ENCODE measurements at places on chromosomes 5 and 9.

- H3K27ac ChIP-seq, result no peak overlapping the region
- peaks cover 60% of the 10 kb centered on the region for H3K36me3 ChIP-seq
- no peaks in the 10 kb centered on the region for H3K27me3 ChIP-seq
- H3K4me3 ChIP-seq, result no peak overlapping the region
- no peak for DNase-seq
Measured at GRCh38 chr5:58450811-58451629, 8.9 kb downstream of the PLK2 start.

GRCh38 chr9:126222363-126222834 is 104.2 kb upstream of the MVB12B start:
- peaks cover 37% of the 10 kb centered on the region for H3K27me3 ChIP-seq
- H3K4me1 ChIP-seq, result peaks cover 42% of the 10 kb centered on the region
- H3K4me3 ChIP-seq, result no peak overlapping the region

- no peak overlapping the region for H3K27ac ChIP-seq
- DNase-seq, result no peak
- H3K36me3 ChIP-seq, result no peaks in the 10 kb centered on the region
Measured at GRCh38 chr9:104287253-104287878, 193.3 kb downstream of the SMC2 start.

DNA sequence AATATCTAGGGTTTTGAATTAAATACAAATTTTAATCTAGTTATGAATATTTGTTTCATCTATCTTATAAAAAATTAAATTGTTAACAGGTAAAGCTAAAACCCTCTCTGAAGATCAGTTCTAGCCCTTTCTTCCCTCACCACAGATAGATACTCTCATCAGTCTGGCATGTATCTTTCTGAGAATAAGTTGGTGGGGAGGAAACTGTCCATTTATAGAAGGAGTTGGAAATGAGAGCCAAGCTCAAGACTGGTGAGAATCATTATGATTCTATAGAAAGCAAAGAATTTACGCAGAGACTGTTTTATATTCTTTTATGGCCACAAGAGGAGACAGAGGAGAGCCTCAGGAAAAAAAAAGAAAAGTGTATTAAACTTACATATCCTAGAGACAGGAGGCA is 59.0 kb downstream of the STARD4 start:
- H3K27me3 ChIP-seq, result peaks cover 6% of the 10 kb centered on the region
- H3K27ac ChIP-seq, result no peak overlapping the region
- H3K4me3 ChIP-seq, result no peak overlapping the region
- H3K36me3 ChIP-seq, result no peaks in the 10 kb centered on the region
- H3K4me1 ChIP-seq, result no peaks in the 10 kb centered on the region
- DNase-seq, result no peak

GRCh38 chr5:84014966-84015365 is 294.3 kb upstream of the HAPLN1 start:
- H3K27ac ChIP-seq, result no peak overlapping the region
- peaks cover 23% of the 10 kb centered on the region for H3K4me1 ChIP-seq
- no peaks in the 10 kb centered on the region for H3K27me3 ChIP-seq
- H3K4me3 ChIP-seq, result no peak overlapping the region
- DNase-seq, result no peak

GRCh38 chr9:134885001-134885678 is 4.5 kb downstream of the FCN2 start:
- no peak overlapping the region for H3K4me3 ChIP-seq
- H3K36me3 ChIP-seq, result no peaks in the 10 kb centered on the region
- DNase-seq, result no peak
- H3K4me1 ChIP-seq, result peaks cover 7% of the 10 kb centered on the region

DNA sequence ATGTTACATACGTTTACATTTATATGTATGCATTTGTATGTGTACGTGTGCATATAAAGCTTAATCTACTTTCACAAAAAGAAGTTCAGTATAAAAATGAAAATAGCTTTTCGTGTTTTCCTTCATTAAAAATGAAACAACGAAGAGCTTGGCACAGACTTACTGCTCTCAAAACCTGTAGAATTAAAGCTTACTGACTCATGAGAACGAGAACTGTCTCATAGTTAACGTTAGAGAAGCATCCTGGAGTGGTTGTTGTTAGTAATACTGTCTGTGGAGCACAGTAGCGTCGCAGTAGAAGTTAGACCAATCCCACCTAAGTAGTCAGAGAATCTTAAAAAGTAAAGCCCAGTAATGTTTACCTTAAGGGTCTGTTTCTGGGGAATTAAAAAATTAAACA is 1.3 kb downstream of the MAT2B start:
- H3K36me3 ChIP-seq, result peaks cover 33% of the 10 kb centered on the region
- peaks cover 46% of the 10 kb centered on the region for H3K4me1 ChIP-seq
- H3K27ac ChIP-seq, result peak overlapping the region; percentile 99

DNA sequence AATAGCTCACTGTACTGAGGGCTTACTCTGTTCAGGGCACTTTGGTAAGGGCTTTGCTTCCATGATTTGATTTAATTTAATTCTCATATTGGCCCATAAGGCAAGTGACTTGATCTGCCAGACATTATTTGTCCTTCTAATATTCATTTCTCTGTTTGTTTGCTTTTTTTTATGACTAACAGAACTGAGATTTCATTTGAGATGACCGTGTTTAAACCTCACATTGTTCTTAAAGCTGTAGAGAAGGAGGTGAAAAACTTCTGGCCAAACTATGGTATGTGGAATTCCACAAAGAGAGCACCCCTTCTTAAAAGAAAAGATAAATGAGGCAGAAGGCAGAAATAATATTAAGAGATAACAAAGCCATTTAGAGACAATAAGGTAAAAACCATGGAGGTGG is 775.6 kb upstream of the ACO1 start:
- no peak overlapping the region for H3K27ac ChIP-seq
- H3K36me3 ChIP-seq, result no peaks in the 10 kb centered on the region
- no peaks in the 10 kb centered on the region for H3K27me3 ChIP-seq
- H3K4me1 ChIP-seq, result no peaks in the 10 kb centered on the region

GRCh38 chr9:129009584-129010141 is 18.5 kb downstream of the SH3GLB2 start:
- peaks cover 26% of the 10 kb centered on the region for H3K4me1 ChIP-seq
- H3K27me3 ChIP-seq, result peaks cover 2% of the 10 kb centered on the region
- no peak for DNase-seq
- no peak overlapping the region for H3K27ac ChIP-seq
- no peak overlapping the region for H3K4me3 ChIP-seq

GRCh38 chr9:136345281-136346156 is 18.0 kb downstream of the DNLZ start:
- no peak overlapping the region for H3K27ac ChIP-seq
- DNase-seq, result peak; percentile 74
- no peaks in the 10 kb centered on the region for H3K27me3 ChIP-seq
- no peaks in the 10 kb centered on the region for H3K36me3 ChIP-seq

- no peak overlapping the region for H3K4me3 ChIP-seq
- H3K27me3 ChIP-seq, result peaks cover 9% of the 10 kb centered on the region
- H3K4me1 ChIP-seq, result peaks cover 53% of the 10 kb centered on the region
Measured at GRCh38 chr9:133562611-133563290, 28.2 kb downstream of the ADAMTSL2 start.

- peaks cover 18% of the 10 kb centered on the region for H3K4me1 ChIP-seq
- peak; percentile 26 for DNase-seq
- H3K4me3 ChIP-seq, result no peak overlapping the region
- no peaks in the 10 kb centered on the region for H3K36me3 ChIP-seq
- H3K27ac ChIP-seq, result no peak overlapping the region
- peaks cover 27% of the 10 kb centered on the region for H3K27me3 ChIP-seq
Measured at GRCh38 chr9:38284588-38285051, 107.9 kb upstream of the ALDH1B1 start.

DNA sequence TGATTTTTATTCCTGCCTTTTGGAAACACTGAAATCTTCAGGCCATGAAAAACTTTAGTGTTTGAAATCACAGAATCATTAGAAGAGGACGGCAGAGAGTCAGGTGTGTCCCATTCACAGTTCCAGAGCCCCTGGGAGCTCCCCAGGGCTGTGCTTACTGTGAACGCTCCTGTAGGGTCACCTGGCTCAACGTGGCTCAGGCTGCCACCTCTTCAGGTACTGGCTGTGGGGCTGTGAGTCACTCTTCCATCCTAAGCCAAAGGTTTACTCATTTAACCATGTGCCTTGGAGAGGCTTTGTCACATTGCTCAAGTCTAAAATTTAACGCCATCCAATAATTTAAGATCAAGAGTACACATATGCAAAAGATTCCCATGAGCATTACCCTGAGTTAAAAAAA is 50.2 kb upstream of the FSTL4 start:
- H3K27me3 ChIP-seq, result peaks cover 21% of the 10 kb centered on the region
- no peak overlapping the region for H3K27ac ChIP-seq
- H3K4me3 ChIP-seq, result no peak overlapping the region
- peaks cover 4% of the 10 kb centered on the region for H3K4me1 ChIP-seq
- no peak for DNase-seq

GRCh38 chr9:116190637-116191396 is 37.2 kb downstream of the PAPPA start:
- H3K27me3 ChIP-seq, result peaks cover 3% of the 10 kb centered on the region
- H3K36me3 ChIP-seq, result no peaks in the 10 kb centered on the region
- H3K27ac ChIP-seq, result no peak overlapping the region
- no peak overlapping the region for H3K4me3 ChIP-seq
- no peaks in the 10 kb centered on the region for H3K4me1 ChIP-seq
- no peak for DNase-seq

DNA sequence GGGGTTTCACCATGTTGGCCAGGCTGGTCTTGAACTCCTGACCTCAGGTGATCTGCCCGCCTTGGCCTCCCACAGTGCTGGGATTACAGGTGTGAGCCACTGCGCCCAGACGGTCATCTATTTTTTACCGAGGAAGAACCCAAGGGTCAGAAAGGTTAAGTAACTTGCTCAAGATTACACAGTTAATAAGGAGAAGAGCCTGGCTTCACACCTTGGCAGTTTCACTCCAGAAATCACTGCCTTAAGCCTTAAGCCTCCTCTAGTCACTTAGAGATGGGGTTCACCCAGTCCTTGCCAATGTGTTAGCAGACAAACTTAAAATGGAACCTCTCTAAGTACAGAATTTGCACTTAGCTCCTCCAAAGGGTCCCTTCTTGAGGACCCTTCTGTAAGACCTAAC is 116.3 kb downstream of the PTTG1 start:
- H3K4me3 ChIP-seq, result no peak overlapping the region
- no peak overlapping the region for H3K27ac ChIP-seq
- no peaks in the 10 kb centered on the region for H3K4me1 ChIP-seq
- DNase-seq, result no peak
- no peaks in the 10 kb centered on the region for H3K36me3 ChIP-seq

GRCh38 chr9:69175486-69175885 is 1.4 kb downstream of the TJP2 start:
- no peaks in the 10 kb centered on the region for H3K36me3 ChIP-seq
- peak overlapping the region; percentile 85 for H3K4me3 ChIP-seq
- peaks cover 46% of the 10 kb centered on the region for H3K4me1 ChIP-seq

- H3K27ac ChIP-seq, result no peak overlapping the region
- H3K4me1 ChIP-seq, result no peaks in the 10 kb centered on the region
- DNase-seq, result no peak
- no peaks in the 10 kb centered on the region for H3K27me3 ChIP-seq
Measured at GRCh38 chr9:105359892-105360291, 87.9 kb upstream of the FSD1L start.

GRCh38 chr5:65034029-65034812 is 265.5 kb downstream of the CWC27 start:
- DNase-seq, result no peak
- no peak overlapping the region for H3K27ac ChIP-seq
- peaks cover 48% of the 10 kb centered on the region for H3K4me1 ChIP-seq
- no peaks in the 10 kb centered on the region for H3K27me3 ChIP-seq
- no peaks in the 10 kb centered on the region for H3K36me3 ChIP-seq
- peak overlapping the region; percentile 67 for H3K4me3 ChIP-seq

DNA sequence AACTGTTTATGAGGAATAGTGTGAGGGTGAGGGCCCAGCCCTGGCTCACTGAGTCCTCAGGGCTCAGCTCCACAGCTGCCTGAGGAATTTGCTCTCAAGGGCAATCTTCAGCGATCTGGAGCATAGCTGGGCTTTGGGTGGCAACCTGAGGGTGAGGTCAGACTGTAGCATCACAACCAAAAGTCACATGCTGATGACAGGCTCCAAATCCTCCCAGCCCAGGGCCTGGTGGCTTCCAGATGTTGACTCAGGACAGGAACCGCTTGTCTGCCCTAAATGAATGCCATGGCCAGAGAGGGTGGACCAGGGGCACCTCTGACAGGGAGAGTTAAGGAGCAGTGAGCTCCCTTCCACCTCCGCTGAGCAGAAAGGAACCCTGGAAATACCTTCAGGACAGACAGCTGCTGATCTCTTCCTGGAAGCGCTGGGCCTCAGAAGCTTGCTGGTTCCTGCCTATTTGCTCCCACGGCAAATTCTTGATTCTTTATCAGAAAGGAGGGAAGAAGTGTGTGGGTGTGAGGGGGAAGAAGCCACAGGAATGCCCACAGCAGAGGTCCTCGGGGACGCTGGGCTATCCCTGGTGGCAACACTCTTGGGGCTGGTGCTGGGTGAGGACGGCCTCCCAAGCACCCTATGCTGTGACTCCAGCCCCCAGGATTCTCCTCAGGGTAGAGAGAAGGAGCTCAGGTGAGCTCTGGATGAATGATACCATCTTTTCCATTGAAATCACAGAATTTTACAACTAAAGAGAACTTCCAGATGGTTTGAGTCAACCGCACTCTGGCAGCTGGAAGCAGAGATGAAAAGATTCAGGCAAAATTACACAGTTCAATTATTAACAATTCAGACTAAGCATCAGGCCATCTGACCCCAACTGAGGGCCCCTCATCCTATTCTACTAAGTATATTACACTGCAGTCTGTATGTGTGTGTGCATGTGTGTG is 13.8 kb upstream of the CTSL start:
- no peak overlapping the region for H3K27ac ChIP-seq
- peaks cover 5% of the 10 kb centered on the region for H3K27me3 ChIP-seq
- peaks cover 39% of the 10 kb centered on the region for H3K4me1 ChIP-seq
- no peak for DNase-seq
- no peak overlapping the region for H3K4me3 ChIP-seq

- H3K36me3 ChIP-seq, result no peaks in the 10 kb centered on the region
- H3K4me3 ChIP-seq, result no peak overlapping the region
- peaks cover 11% of the 10 kb centered on the region for H3K27me3 ChIP-seq
Measured at GRCh38 chr9:76759732-76760131, 4.5 kb upstream of the PCA3 start.

GRCh38 chr9:73174330-73174980 is 22.8 kb downstream of the ANXA1 start:
- DNase-seq, result no peak
- no peak overlapping the region for H3K4me3 ChIP-seq
- peaks cover 8% of the 10 kb centered on the region for H3K27me3 ChIP-seq
- H3K36me3 ChIP-seq, result no peaks in the 10 kb centered on the region
- peaks cover 25% of the 10 kb centered on the region for H3K4me1 ChIP-seq
- H3K27ac ChIP-seq, result no peak overlapping the region

DNA sequence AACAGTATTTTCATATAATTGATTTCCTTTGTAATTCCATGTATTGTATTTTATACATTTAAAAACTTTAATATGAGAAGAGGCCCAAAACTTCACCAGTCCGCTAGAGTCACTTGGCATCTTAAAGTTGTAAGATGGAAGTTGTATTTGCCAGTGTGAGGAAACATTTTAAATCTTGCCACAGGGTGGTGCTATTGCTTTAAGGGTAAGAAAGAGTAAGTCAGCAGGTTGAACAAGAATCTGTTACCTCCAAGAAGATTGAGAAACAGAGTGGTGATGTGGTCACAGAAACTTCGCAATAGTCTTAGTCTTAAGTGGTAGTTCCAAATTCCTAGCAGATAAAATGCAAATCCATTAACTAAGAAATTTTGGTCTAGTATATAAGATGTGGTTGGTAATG is 39.8 kb upstream of the RANBP6 start:
- H3K4me3 ChIP-seq, result no peak overlapping the region
- H3K4me1 ChIP-seq, result no peaks in the 10 kb centered on the region
- H3K27me3 ChIP-seq, result no peaks in the 10 kb centered on the region
- no peak overlapping the region for H3K27ac ChIP-seq

Measured in nephron progenitor cell (in vitro differentiated cells).